Lower leg skin (tissue), 4 donors: ENCODE measurements at places on chromosomes 6 and 20.

GRCh38 chr6:150272976-150273315 lies 95.9 kb upstream of the IYD start:
- no peak for DNase-seq

GRCh38 chr20:52847731-52848359 lies 124.3 kb upstream of the TSHZ2 start:
- DNase-seq, result no peak

DNA sequence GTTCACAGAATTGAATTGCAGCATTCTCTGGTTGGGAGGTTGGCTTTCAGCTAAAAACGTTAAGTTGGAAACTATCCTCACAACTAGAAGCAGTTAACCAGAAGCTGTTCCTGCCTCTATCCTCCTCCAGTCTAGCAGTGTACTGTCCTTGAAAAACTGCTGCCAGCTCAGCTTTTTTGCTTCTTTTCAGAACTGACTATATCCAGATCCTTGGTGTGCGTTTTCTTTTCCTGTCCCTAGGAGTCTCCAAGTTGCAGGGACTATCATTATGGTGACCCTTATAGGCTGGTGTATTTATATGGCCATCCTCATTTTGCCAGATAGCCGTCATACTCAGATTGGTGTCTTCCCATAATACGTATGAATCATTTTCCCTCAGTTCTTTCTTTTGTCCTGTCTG lies 5.5 kb downstream of the ITCH start:
- DNase-seq, result no peak

- DNase-seq, result no peak
Measured at GRCh38 chr6:53321701-53322100, 27.0 kb downstream of the ELOVL5 start.

- DNase-seq, result no peak
Measured at GRCh38 chr6:130034378-130035146, 16.2 kb downstream of the L3MBTL3 start.

GRCh38 chr6:157158897-157159296 lies 164.4 kb downstream of the TMEM242 start:
- DNase-seq, result no peak

DNA sequence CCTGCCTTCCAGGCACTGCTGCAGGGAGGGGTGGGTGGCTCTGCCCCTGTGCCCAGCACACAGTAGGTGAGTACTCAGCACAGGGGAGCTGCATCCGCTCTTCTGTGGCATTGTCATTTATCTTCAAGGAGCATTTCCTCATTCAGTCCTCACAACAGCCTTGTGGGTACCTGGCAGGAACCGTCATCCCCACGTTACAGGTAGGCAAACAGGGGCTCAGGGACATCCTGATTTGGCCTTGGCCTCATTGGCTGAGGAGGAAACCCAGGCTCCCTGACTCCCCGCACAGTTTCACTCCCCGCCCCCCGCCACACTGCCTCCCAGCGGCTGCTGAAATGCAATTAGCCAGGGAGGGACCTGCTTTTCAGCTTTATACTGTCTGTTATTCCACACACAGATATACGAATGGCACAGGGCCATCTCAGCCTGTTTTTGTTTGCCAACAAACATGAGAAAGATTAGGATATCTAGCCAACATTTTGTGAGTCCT lies 24.2 kb upstream of the PNPLA1 start:
- no peak for DNase-seq

GRCh38 chr6:106037060-106037459 lies 49.1 kb upstream of the PRDM1 start:
- DNase-seq, result no peak

DNA sequence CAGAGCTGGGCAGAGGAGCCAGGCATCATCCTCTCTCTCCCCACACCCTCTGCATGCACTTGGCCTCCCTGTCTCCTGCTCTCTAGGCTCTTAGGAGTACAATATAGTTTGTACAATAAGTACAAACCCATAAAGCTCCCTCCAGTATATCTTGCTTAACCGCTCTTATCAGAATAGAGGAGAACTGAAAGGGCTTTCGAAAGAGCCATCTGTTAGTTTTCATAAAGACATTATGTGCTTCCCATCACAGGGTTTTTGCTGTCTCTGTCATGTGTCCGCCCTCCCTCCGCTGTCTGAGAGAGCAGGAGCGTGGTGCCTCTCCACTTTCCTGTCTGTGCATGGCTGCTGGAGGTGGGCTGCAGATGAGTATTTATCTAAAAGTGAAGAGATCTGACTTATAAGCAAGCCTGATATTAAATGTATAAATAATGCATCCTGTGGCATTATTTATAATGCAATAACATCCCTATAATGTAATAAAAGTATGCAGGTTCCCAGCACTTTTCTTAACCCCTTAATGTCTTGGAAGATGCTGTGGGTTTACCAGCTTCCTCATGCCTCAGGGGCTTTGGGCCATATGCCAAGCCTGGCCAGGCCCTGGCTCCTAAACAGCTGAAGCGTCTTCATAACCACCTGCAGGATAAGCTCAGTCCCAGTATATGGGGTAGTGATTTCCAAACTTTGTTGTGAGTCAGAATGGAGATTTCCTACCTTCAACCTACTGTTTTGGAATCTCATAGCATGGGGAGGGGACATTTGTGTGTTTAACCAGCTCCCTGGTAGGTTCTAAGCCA lies 297.1 kb downstream of the DHX35 start:
- peak; percentile 50 for DNase-seq

DNA sequence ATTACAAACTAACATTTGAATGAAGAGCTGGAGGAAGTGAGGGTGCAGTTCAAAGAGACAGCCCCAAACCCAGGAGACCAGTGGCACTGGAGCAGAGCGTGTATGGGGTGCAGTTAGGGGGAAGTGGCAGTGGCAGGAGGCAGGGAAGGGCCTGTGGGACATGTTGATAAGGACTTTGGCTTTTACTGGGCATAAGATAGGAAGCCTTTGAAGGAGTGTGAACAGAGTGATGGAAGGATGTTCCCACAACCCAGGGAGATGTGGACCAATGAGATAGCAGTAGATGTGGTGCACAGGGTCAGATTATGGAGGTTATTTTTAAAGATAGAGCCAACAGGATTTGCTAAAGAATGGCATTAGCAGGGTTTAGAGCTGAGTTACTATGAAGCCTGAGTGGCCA lies 56.4 kb downstream of the AIG1 start:
- no peak for DNase-seq

- DNase-seq, result no peak
Measured at GRCh38 chr6:121823437-121823851, 388.0 kb downstream of the GJA1 start.

DNA sequence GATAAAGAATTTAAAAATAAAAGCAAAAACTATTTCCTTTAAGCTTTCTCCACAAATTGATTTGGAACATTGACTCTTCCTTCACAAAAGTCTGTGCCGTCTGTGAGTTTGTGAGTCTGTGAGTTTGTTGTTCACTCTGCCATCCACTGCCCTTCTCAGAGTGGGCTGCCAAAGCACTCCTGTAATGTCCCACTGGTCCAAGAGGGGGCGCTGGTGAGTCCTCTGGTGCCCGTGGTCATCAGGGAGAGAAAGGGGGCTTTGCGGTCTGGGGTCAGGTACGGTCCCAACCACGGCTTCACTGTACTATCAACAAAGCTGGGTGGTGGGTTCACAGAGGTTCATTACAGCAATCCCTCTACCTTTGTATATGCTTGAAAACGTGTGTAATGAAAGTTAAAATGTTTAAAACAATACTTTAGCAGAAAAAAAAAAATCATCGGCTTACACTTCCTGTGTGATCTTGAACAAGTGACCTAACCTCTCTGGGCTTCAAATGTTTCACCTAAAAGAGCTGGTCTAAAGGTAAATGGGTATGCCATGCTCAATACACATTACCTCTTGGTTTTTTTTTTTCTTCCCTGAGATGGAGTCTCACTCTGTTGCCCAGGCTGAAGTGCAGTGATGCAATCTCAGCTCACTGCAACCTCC lies 5.6 kb upstream of the ANKRD60 start:
- DNase-seq, result no peak

GRCh38 chr6:17149571-17149970 lies 47.7 kb downstream of the STMND1 start:
- no peak for DNase-seq

DNA sequence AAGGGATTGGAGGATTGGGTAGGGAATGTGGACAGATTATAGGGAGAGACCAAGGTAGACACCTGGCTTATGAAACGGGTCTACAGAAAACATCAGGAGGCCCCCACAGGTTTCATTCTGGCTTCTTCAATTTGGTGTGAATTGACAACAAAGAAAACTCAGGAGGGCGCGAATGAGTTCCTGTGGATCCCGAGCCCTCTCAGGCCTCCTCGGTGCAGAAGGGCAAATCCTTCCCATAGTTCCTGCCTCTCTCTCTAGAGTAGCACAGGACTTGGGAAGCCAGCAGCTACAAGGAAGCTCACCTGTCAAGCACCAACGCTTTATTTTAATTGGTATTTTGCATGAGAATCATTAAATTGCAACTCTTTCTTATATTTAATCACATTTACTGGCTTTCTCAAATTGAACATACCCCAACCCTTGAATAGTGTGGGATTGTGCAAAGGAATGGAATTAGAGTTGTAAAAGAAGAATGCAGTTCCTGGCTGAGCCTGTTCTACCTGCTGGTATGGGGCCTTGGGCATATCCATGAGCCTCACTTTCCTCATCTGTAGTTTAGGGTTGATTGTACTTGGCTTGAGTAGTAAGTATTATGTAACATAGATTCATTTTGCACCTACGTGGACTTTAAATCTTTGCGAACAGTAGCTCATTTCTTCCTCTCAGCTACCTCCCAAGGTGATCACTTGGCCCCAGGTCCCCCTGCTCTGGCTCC lies 56.4 kb upstream of the PHACTR2 start:
- no peak for DNase-seq

DNA sequence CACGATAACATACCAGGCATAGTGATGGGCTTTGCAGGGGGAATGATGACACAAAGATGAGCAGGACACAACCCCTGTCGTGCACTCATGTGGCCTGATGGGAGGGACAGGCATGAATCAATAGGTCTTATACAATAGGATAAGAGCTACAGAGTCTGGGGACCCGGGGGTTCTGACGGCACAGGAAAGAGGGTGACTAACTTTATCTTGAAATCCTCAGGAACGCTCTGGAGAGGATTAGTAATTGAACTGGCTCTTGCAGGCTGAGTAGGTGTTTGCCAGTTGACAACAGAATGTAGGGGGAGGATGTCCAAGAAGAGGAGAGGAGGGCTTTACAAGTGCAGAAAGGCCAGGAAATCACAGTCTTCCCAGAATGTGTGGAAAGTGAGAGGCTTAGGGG lies 219.9 kb upstream of the ECI2 start:
- peak; percentile 28 for DNase-seq

GRCh38 chr6:109738667-109739066 lies 47.6 kb downstream of the FIG4 start:
- no peak for DNase-seq

GRCh38 chr6:8908638-8909037 lies 473.3 kb upstream of the SLC35B3 start:
- DNase-seq, result no peak

- DNase-seq, result peak; percentile 92
Measured at GRCh38 chr20:33561692-33562601, 72.1 kb downstream of the CBFA2T2 start.

DNA sequence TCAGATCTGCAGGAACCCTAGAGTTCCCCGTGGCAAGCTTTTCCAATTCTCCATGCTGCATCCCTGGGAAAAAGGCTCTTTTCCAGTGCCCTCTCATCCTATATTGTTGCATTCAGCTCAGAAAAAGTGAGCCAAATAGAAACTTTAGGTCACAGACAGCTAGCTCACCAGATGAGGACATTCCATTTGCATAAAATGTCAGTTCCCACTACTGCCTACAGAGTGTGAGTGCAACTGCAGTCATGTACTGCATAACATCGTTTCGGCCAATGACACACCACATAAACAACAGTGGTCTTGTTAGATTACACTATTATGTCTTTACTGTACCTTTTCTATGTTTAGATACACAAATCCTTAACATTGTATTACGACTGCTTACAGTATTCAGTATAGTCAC lies 8.6 kb downstream of the HS3ST5 start:
- no peak for DNase-seq

DNA sequence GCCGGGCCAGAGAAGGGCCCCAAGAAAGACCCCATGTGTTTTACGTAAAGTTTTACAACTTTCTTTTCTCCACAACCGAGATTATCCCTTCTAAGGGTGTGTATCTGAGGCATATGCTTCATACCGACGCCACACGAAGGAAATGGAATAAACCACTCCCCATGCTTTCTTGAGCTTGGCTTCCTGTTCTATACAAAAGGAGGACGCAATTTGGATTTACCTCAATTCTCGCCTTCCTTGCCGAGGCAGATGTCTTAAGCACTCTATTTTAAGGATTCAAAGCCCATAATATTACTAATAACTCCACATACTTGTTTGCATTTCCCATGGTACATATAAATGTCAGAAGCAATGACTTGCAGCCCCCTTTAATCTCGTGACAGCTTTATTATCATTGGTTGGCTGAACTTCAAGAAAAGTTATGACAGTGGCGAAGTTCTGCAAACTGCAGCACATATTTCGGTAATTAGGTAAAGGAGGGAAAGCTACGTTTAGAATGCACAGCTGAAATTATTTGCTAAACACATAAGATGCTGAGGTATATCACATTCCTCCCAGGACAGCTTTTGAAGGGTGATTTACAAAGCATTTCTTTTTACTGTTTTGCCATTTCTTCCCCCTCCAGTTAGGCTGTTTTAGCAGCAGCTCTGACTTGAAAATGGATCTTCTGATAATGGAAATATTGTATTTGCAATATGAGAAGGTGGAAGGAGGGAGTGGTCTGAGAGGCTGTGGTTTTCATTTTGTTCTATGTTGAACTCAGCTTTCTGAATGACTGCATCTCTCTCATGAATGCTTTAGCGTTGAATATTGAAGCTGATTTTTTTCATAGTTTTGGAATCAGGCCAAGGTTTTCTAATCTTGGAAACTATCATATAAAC lies 330.5 kb downstream of the EPHA7 start:
- no peak for DNase-seq

DNA sequence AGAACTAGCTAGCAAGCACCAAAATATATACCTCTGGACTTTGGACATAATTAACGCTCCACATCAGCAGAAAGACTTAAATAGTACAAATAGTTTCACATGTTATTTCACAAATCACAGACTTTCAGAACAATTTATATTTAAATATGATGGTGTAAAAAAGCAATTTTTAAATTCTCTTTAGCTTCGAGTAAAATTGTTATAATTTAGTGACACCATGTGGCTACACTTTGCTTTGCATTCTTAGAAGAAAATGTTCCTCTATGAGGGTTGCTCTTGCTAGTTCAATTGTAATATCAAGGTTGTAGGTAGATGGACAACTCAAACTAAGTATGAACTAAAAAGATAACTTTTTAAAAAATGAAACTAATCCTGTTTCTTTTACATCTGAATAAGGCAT lies 69.0 kb downstream of the BTBD9 start:
- no peak for DNase-seq

DNA sequence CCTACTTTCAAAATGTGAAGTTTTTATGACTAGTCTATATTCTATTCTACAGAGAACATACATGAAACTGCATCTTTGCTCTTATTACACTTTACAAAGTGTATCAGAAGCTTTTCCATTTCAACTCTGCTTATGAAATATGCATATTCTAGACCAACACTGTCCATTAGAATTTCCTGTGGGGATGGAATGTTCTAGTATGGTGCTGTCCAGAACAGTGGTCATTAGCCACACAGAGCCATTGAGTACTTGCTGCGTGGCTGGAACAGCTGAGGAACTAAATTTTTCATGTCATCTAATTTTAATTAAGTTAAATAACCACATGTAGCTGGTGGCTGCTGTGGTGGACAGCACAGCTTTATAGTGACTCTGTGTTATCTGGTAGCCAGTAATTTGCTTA lies 105.9 kb upstream of the PDE10A start:
- no peak for DNase-seq
